Inflammatory macrophage treated with lipopolysaccharide for 1 hour (primary cell): ENCODE measurements at places on chromosomes 2 and 18.

DNA sequence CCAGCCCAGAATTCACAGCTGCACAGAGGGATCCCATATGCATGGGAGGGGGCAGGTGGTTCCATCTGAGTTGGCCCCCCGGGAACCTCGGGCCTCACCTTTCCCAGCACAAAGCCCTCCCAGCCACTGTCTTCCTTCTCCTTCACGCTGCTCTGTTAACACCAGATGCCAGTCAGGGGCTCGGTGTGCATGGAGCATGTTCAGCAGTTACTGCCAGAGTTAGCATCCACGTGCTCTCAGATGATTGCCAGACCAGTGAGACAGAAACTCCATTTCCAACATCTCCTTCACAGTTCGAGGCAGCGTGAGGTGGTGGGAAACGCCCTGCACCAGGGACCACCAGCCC, 101.0 kb downstream of the PTGR3 start:
- no peak for DNase-seq

- DNase-seq: peak; percentile 40
Measured at GRCh38 chr18:46226461-46226860, 122.3 kb downstream of the HAUS1 start.

- DNase-seq: no peak
Measured at GRCh38 chr2:19320813-19321212, 37.6 kb downstream of the OSR1 start.

DNA sequence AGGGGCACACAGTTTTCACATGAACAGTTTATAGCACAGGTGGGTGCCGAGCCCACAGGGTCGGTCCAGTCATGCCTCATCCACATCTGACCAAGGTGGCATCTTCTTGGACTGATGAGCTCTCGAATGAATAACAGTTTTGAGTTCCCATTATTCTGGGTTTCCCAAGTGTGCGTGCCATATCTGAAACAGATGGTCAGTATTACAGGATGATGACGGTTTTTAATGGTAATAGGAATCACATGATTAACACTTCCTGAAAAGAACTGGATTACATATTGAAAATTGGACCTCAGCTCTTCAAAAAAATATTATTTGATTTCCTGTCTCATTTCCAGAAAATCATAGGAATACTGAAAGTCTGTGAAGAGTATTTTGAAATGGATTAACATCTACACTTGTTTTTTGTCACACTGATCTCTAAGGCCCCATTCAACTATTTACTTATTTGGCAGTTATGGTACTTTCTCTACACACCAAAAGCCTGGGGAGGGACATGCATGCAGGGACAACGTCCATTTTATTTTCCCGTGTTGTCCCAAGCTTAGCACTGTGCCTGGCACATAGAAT, 22.2 kb upstream of the NAB1 start:
- no peak for DNase-seq

- peak; percentile 43 for DNase-seq
Measured at GRCh38 chr18:2656237-2656980, 883 bp downstream of the SMCHD1 start.

GRCh38 chr2:238016526-238016925, 44.3 kb upstream of the SCLY start:
- no peak for DNase-seq

GRCh38 chr2:157257312-157258252, at the start of gene GALNT5:
TSS of gene GALNT5 (plus strand) at chr2:157257705. CDS start at chr2:157258083, 378 bp downstream.
- DNase-seq: no peak

DNA sequence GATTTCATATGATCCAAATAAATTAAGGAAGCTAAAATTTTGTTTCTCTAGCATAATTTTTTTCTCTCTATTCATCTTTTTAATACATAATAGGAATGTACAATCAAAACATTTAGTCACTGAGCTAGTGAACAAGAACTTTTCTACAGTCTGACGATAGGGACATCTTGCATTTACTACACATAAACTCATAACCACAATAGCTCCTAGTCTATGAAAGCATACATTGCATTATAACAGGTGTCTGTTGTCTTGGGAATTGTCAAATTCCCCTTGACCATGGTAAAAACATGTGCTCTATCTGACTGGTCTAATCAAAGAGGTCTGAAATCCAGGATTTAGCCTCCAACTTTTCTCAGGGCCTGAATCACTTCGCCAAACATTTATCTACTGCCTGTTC, 144.8 kb downstream of the FAM124B start:
- DNase-seq: no peak
